ENCODE measurements at places on chromosomes 6 and 20.

GRCh38 chr6:89985751-89986493 is 91.7 kb downstream of the GJA10 start:
- no peak for DNase-seq

- DNase-seq, result no peak
Measured at GRCh38 chr20:40930561-40930960, 98.1 kb upstream of the TOP1 start.

GRCh38 chr6:80366714-80367113 is 260.2 kb downstream of the BCKDHB start:
- DNase-seq, result no peak

DNA sequence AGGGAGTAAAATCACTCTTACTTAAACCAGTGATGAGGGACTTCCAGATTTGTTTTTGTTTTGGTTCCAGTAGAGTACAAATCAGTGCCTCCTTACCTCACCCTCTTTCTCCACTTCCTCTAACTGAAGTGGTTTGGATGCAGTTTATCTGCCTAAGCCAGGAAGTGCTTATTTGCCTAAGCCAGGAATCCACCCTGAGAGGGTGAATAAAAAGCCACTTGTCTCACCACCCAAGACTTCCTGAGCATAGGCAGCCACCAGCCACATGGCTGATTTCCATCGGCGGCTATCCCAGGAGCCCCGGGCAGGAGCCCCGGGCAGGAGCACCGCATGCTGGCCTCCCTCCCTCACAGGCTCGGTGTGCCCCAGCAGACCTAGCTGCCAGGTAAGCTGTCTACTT is 12.0 kb downstream of the LRP11 start:
- DNase-seq, result no peak

DNA sequence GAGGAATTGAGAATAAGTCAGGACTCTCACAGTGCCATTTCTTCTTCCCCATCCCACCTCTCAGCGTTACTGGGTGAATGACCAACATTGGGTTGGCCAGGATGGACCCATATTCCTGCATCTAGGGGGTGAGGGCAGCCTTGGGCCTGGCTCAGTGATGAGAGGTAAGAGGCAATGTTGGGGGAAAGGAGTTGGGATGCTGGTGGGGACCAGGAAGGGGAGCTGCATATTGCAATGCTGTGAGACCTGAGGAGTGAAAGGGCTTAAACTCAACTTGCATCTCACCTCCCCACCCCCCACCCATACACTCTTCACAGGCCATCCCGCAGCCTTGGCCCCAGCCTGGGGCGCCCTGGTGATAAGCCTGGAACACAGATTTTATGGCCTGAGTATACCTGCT is 1.3 kb downstream of the PRSS16 start:
- DNase-seq, result no peak

DNA sequence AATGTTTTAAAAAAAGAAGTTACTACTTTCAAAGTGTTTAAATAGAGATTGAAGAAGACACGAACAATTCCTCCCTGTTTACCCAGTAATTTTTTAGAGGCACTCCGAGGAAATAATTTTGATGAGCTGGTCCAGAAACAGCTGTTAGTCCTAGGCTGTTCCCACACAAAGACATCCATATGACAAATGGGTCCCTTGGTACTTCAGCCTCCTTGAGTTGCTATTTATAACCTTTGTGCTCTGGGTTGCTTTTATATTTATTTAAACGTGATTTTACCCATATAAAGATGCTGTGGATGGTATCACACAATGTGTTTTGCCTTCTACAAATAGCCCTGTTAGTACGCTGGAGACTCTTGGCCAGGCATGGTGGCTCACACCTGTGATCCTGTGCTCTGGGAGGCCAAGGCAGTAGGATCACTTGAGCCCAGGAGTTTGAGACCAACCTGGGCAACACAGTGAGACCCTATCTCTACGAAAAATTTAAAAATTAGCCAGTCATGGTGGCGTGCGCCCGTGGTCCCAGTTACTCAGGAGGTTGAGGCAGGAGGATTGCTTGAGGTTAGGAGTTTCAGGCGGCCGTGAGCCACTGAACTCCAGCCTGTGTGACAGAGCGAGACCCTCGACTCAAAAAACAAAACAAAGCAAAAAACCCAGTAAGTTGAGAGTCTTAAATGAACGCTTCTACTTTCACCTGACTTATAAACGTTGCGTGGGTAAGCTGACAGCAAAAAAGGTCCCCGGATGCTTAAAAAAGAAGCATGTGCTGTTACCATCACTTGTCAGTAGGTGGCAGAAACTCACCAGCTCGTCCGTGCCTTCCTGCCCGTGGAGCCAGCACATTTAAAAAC is 56.9 kb upstream of the ARMH2 start:
- DNase-seq, result peak; percentile 35

- no peak for DNase-seq
Measured at GRCh38 chr6:112291161-112291762, 36.9 kb upstream of the LAMA4 start.

- DNase-seq, result no peak
Measured at GRCh38 chr6:346386-347030, 45.0 kb upstream of the IRF4 start.

- DNase-seq, result no peak
Measured at GRCh38 chr6:39102821-39103136, 12.2 kb downstream of the SAYSD1 start.

DNA sequence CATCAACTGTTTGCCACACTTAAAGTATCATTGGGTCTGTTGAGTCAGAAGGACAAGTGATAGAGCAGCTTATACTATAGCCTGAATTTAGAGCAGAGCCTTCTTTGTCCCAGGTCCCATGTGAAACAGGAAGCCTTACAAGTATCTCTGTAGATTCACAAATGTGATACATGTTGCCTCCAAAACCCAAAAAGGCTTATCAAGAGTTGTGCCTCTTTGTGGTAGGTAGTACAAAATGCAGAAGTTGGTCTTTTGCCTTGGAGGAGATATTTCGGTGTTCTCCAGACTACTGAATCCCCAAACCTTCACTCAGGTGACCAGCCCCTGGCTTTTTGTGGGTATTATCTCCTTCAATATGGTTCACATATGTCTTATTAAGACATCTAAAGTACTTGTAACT is 172.8 kb upstream of the PROKR2 start:
- DNase-seq, result no peak

DNA sequence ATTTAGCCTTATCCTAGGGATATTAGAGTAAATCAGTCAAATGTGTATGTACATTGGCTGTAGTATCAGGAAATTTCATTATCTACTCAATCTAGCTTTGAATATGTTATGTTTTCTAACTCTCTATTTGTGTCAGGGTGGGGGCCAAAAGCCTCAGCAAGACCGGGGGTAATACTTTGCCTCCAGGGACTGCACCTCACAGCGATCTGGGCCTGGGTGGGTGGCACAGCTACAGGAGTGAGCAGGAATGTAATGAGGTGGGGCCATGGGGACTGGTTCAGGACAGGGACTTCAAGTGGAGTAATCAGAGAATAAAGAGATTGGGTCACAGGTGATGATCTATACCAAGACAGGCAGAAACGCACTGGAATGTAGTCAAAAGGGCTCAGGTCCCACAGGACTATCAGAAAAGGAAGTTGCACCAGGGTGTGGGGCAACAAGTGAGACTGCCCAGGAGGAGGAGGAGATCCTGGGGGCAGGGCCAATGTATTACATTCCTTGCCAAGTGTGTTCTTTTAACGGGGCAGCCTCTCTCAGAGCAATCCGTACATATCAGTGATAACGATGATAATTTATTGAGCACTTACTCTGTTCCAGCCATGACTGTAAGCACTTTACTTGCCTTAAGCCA is 54.0 kb downstream of the PIGU start:
- no peak for DNase-seq

- no peak for DNase-seq
Measured at GRCh38 chr20:20743511-20744169, 31.2 kb upstream of the RALGAPA2 start.

DNA sequence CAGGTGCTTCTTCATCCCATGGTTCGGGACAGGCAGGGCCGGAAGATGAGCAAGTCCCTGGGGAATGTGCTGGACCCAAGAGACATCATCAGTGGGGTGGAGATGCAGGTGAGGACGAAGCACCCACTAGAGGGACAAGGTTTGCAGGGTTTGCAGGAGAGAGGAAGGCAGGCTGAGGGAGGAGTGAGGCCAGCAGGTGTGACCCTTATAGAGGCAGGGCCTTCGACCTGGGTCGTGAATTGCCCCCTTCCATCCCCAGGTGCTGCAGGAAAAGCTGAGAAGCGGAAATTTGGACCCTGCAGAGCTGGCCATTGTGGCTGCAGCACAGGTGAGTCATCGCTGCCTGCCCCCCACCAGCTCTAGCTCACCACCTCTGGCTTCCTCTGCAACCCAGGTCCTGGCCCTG is 8.4 kb downstream of the VARS2 start:
- no peak for DNase-seq

DNA sequence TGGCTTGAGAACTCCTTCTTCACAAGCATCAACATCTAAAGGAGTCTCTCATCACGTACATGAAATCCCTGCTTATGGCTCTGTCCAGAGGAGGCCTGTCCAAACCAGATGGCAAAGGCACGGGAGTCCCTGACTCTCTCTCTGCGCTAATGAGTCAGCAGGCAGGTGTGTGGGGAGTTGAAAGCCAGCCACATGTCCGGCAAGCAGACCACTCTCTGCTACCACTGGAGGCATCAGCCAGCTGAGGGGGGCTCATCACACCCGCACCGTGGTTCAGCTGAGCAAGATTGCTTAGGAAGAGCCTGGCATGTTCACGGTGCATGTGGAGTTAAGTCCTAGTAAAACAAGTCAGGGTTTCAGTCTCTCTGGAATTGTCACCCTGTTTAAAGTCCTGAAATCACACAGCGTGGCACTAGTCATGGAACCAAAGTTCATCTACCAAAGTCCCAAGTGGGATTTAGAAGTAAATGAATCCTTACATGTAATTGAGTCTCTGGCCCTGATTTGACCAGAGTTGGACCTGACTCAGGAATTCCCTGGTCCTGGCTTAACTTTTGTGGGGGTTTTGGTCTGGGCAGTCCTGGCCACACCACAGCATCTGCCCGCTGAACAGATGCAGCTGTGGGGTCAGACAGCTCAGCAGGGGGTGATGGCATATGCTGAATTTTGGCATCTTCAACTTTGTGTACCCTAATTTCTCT is 155.2 kb upstream of the RIN2 start:
- DNase-seq, result no peak

DNA sequence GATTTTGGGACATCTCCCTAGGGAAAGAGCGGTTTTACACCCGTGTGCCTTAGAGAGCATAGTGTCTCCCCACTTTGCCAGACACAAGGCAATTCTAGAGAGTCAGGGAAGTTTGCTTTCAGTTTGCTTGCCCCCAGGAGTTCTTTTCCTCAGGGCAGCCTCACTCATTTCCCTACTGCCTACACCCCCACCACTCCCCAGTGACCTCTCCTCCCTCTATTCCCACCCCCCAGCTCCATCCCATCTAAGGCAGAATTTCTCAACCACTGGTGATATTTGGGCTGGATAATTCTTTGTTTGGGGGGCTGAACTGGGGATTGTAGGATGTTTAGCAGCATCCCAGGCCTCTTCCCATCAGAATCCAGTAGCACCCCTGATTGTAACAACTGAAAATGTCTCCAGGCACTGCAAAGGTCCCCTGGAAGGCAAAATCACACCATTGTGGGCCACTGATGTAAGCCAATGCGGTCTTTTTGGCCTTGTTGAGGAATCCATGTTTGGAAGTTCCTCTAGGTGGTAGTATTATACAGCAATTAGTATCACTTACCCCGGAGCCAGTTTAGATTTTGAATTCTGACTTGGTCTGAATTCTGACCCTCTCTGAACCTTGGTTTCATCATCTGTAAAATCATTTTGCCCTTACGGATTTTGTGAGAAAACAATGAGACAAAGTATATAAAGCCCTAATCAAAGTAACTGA is 1.3 kb downstream of the EPPIN start:
- no peak for DNase-seq

GRCh38 chr6:90285042-90285481 is 11.6 kb downstream of the BACH2 start:
- DNase-seq, result no peak

DNA sequence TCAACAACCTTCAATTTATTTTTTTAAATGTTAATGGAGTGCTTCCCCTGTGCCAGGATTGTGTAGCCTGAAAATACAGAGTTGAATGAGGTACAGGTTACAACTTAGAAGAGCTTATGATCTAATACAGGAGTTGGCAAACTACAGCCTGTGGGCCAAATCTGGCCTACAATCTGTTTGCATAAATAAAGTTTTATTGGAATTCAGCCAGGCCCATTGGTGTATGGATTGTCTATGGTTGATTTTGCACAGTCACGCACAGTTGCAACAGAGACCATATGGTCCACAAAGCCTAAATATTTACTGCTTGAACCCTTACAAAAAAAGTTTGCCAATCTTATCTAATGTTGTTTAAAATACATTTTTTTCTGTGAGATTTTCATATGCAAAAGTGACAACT is 177.3 kb upstream of the CCN2 start:
- DNase-seq, result no peak

DNA sequence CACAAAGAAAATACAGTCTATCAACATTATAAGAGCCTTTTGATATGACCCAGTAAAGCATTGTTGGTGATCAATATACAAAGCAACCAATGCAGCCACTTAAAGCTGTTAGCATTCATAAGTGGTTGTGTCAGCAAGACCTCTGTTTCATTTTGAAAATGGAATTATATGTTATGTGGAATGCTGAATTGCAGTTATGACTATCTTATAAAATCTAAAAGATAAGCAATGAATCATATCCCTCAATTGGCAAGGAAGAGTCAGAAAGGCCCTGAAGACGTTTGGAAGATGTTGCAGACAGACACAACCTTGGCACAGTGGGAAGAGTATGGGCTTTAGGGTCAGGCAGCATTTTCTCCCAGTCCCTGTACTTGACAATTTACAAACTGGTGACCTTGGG is 93.8 kb upstream of the RNF217 start:
- DNase-seq, result no peak

DNA sequence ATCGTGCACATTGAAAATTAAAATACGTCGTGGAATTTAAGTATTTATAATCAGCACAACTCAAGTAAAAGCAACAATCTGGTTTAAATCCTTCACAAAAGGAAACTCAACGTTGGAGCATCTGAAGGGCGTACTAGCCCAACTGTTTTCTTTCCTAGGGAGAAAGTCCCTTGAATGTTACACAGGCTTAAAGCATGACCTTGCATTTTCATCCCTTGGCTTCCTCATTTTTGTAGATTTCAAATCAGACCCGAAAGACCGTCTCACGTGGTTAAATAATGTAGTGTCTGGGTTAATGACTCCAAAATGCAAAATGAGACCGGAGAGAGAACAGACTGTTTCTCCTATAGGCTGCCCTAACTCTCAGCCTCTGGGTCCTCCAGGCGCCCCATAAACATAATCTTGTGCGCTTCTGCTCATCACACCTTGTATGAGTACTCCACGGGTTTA is 249.2 kb upstream of the RREB1 start:
- DNase-seq, result no peak

- DNase-seq, result no peak
Measured at GRCh38 chr6:71045296-71045695, 88.4 kb upstream of the B3GAT2 start.

GRCh38 chr20:2140561-2140960 is 38.9 kb downstream of the STK35 start:
- no peak for DNase-seq

DNA sequence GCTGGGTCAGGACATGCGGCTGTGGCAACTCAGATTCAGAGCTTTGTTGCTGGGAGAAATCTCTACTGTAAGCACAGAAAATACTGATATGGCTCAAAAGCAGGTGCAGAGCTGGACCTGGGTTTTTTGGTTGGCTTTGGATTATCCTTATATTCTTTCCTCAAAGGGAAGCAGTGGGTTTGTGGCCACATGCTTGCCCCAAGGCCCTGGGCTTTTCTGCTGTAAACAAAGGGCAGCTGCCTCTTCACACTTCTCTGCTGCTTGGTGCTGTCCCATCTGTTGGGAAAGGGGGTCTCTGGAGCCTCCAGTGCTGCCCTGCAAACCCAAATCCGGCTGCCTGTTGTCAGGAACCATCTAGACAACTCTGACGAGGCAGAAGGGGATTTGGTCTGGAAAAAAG is 52.4 kb downstream of the ANKRD6 start:
- no peak for DNase-seq
